Activated T-cell treated with anti-CD3 and anti-CD28 coated beads, Interleukin-2, amount 50 U/mL, for 72 hours (primary cell): ENCODE measurements at places on chromosomes 6 and 20. TPM values are rescaled to one million over a fixed set of nuclear protein-coding genes. Genes with fewer than 3 reads are reported as not detected.

DNA sequence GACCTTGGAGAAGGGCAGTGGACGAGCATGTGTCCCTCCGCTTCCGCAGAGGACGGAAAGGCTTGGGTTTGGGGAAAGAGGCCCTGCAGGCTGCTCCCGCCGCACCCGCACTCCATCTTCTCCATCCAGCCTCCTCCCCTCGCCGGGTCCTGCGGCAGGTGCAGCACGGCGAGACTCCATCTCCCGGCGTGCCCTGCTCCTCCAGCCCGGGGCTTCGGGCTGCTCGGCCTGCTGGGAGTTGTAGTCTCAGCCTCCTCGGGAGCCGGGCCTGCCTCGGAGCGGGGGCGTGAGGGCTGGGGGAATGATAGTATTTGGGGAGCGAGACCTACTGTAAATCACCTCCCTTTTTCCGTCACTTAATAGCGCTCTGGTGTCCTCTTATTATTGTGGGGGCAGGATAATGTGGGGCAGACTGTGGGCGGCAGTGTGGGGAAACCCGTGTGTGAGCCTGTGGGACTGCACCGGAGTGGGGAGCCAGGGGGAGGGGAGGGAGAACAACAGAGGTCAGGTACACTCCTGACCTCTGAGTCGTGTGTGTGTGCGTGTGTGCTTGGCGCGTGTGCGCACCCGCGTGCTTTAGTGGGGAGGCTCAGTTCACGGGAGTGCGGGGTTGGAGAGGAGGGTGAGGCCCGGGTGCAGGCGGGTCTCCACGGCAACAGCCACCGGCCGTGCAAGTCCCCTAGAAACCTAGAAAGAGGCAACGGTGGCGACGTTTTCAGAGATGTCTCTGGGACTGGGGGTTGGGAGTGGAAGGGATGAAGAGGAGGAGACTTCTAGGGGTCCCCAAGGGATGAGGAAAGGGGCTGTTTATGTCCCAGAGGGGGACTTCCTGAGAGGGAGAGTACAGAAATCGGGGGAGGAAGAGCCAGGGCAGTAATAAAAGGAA, 4.1 kb downstream of the TTBK1 start:
- peak overlapping the region; percentile 81 for H3K4me3 ChIP-seq
- peak overlapping the region; percentile 16 for H3K27ac ChIP-seq
- H3K36me3 ChIP-seq: no peaks in the 10 kb centered on the region
- peaks cover 17% of the 10 kb centered on the region for H3K27me3 ChIP-seq
- peak; percentile 86 for DNase-seq

DNA sequence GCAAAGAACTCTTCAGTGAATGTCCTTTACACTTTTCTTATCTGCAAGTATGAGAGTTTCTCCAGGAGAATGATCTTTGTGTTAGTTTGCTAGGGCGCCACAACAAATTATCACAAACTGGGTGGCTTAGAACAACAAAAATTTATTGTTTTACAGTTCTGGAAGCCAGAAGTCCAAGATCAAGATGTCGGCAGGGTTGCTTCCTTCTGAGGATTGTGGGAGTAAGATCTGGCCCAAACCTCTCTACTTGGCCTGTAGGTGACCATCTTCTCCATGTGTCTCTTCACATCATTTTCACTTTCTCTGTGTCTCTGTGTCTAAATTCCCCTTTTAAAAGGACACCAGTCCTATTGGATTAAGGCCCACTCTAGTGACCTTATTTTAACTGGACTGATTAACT, 103.0 kb downstream of the ADTRP start:
- H3K27me3 ChIP-seq: peaks cover 16% of the 10 kb centered on the region
- no peak overlapping the region for H3K27ac ChIP-seq
- no peak for DNase-seq
- no peak overlapping the region for H3K4me3 ChIP-seq
- peaks cover 5% of the 10 kb centered on the region for H3K36me3 ChIP-seq

- H3K4me1 ChIP-seq: peaks cover 27% of the 10 kb centered on the region
- no peak for DNase-seq
- H3K27ac ChIP-seq: no peak overlapping the region
- H3K4me3 ChIP-seq: no peak overlapping the region
These were observed 154.0 kb downstream of the TSHZ2 start for GRCh38 chr20:53126185-53126584.

GRCh38 chr6:117050301-117050700, 173.3 kb downstream of the RFX6 start:
- no peaks in the 10 kb centered on the region for H3K27me3 ChIP-seq
- H3K36me3 ChIP-seq: no peaks in the 10 kb centered on the region
- H3K27ac ChIP-seq: no peak overlapping the region
- no peak for DNase-seq

GRCh38 chr6:35047265-35048011, 93.7 kb downstream of the TCP11 start:
- H3K36me3 ChIP-seq: no peaks in the 10 kb centered on the region
- no peak for DNase-seq
- no peak overlapping the region for H3K27ac ChIP-seq
- peaks cover 13% of the 10 kb centered on the region for H3K4me1 ChIP-seq

DNA sequence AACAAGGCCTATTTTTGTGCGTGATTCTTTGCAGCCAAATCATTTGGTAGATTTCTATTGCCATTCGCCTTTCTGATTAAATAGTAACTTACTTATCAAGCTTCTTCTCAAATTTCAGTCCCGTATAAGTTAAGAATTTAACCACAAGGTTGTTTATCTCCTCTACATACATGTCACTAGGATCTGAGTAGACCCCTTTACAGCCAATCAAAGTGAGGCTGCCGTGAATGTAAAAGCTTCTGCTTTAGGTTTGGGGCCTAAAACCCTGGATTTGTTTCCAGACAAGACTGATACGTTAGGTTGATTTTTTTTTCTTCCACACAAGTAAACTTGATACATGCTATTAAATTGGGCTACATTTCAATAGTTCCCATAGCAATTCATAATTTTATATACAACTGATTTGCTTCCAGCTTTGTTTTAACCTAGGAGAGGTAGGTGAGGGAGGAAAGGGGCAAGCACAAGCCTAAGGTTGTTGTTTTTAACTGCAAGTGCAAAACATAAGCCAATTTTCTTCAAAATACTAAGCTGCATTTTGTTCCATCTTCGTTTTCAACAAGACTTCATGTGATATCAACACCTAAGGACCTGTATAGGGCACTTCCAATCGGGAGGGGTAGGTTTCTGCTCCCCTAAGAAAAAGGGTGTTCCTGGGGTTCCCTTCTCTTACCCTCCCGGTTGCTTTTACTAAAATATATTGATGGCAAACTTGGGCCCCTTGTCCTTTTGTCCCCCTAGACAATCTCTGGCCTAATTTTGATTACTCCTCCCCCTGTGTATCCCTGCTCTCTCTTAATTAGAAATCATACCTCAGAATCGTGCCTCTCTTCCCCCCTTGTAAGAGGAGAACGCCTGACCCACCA, 1.7 kb downstream of the RANBP9 start:
- peak overlapping the region; percentile 92 for H3K27ac ChIP-seq
- H3K27me3 ChIP-seq: no peaks in the 10 kb centered on the region
- H3K4me1 ChIP-seq: peaks cover 53% of the 10 kb centered on the region
- DNase-seq: peak; percentile 21
- peaks cover 8% of the 10 kb centered on the region for H3K36me3 ChIP-seq
- H3K4me3 ChIP-seq: peak overlapping the region; percentile 95

DNA sequence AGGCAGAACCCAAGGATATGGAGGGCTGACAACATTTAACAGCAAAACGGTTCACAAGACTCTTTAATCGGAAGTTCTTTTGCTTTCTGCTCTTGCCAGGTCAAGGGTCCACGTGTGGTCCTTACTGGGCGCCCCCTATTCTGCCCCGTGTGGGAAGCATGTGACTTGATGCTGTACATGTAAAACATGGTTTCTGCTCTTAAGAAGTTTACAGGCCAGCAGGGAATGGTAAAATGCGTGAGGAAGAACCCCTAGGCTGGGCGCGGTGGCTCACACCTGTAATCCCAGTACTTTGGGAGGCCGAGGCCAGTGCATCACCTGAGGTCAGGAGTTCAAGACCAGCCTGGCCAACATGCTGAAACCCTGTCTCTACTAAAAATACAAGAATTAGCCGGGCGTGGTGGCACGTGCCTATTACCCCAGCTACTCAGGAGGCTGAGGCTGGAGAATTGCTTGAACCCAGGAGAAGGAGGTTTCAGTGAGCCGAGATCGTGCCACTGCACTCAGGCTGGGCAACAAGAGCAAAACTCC, 19.3 kb downstream of the ZNF217 start:
- no peaks in the 10 kb centered on the region for H3K27me3 ChIP-seq
- H3K4me3 ChIP-seq: peak overlapping the region; percentile 34
- H3K27ac ChIP-seq: peak overlapping the region; percentile 54
- H3K4me1 ChIP-seq: peaks cover 91% of the 10 kb centered on the region
- DNase-seq: no peak

- no peaks in the 10 kb centered on the region for H3K27me3 ChIP-seq
- peaks cover 13% of the 10 kb centered on the region for H3K4me1 ChIP-seq
- H3K4me3 ChIP-seq: no peak overlapping the region
- no peak overlapping the region for H3K27ac ChIP-seq
These were observed 303.7 kb downstream of the UTRN start for GRCh38 chr6:144588697-144589325.

DNA sequence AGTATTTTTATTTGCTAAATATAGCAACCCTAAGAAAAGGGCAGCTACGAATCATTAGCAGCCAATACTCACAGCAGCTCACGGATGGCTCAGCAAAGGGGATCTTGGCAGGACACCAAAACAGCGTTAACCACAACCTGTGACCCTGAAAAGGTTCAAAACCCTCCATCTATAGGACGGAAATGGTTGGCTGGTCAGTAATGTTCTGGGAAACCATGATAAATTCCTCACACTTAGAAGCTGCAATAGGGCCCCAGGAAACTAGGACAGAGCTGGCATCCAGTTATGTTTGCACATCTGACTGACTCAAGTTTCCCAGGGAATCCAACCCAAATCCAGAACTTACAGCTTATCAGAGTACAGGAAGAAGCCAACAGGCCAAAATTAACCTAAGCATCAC, 30.9 kb upstream of the PTPRT start:
- peaks cover 7% of the 10 kb centered on the region for H3K27me3 ChIP-seq
- H3K4me1 ChIP-seq: no peaks in the 10 kb centered on the region
- no peak overlapping the region for H3K4me3 ChIP-seq
- H3K36me3 ChIP-seq: no peaks in the 10 kb centered on the region
- H3K27ac ChIP-seq: no peak overlapping the region

DNA sequence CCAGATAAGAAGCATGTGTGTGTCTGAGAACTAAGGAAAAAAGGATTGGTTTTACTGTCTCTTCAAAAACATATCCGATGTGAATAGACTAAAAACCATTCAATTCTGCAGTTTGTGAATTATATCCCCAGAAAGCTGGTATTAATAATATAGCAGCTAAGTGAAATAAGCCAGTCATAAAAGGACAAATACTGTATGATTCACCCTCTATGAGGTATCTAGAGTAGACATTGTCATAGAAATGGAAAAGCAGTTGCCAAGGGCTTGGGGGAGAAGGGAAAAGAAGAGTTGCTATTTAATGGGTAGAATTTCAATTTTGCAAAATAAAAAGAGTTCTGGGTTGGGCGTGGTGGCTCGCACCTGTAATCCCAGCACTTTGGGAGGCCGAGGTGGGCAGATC, 137.5 kb downstream of the ATXN1 start:
- H3K4me1 ChIP-seq: peaks cover 25% of the 10 kb centered on the region
- peak overlapping the region; percentile 29 for H3K4me3 ChIP-seq

- H3K4me3 ChIP-seq: peak overlapping the region; percentile 86
- peak; percentile 57 for DNase-seq
- H3K4me1 ChIP-seq: peaks cover 16% of the 10 kb centered on the region
- no peaks in the 10 kb centered on the region for H3K27me3 ChIP-seq
- peak overlapping the region; percentile 64 for H3K27ac ChIP-seq
- no peaks in the 10 kb centered on the region for H3K36me3 ChIP-seq
These were observed 8.3 kb upstream of the AVP start for GRCh38 chr20:3092611-3093379.

GRCh38 chr6:167574431-167575151, 249.7 kb downstream of the TTLL2 start:
- DNase-seq: no peak
- no peak overlapping the region for H3K4me3 ChIP-seq
- no peak overlapping the region for H3K27ac ChIP-seq
- no peaks in the 10 kb centered on the region for H3K4me1 ChIP-seq
- peaks cover 7% of the 10 kb centered on the region for H3K27me3 ChIP-seq
- H3K36me3 ChIP-seq: no peaks in the 10 kb centered on the region

DNA sequence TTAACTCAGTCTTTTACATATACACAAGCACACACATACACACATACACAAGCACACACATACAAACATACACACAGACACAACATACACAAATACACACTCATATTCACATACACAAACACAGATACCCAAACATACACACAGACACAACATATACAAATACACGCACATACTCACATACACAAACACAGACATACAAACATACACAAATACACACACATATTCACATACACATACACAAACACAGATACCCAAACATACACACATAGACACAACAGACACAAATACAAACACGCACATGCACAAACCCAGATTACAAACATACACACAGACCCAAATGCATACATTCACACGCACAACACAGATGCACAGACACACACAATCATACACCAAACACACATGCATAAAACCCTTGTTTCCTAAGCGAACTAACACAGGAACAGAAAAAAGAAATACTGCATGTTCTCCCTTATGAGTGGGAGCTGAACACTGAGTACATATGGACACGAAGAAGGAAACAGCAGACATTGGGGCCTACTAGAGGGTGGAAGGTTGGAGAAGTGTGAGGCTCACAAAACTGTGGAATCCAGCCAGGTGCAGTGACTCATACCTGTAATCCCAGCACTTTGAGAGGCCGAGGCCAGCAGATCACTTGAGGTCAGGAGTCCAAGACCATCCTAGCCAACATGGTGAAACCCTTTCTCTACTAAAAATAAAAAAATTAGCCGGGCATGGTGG, 34.2 kb downstream of the PIM1 start:
- peak overlapping the region; percentile 2 for H3K27ac ChIP-seq
- peaks cover 79% of the 10 kb centered on the region for H3K4me1 ChIP-seq
- H3K4me3 ChIP-seq: no peak overlapping the region
- DNase-seq: no peak

DNA sequence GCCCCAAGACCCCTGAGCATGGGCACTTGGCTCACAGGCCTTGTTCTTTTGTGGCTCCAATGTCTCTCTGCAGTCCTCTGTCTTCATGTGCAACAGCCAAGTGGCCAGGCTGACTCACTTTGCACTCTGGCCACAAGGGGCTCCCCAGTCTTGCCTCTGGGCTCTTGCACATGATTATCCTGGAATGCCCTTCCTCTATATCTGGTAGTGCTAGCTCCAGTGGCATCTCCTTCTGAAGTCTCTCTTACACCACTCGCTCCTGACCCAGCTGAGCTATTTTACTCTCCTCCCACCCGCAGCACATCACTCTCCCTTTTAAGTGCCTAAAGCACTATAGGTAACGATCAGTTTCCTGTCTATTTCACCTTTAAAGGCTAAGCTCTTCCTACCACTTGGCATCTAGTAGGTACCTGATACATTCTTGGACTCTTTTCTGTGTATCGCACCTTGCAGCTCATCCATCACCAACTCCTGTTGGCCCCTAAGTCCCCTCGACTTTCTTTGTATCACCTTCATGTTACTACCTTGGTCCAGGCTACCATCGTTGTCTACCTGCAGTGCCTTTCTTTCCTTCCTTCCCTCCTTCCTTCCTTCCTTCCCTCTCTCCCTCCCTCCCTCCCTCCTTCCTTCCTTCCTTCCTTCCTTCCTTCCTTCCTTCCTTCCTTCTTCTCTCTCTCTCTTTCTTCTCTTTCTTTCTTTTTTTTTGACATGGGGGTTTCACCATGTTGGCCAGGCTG, 211.9 kb upstream of the RNF24 start:
- peaks cover 21% of the 10 kb centered on the region for H3K27me3 ChIP-seq
- no peak overlapping the region for H3K27ac ChIP-seq
- H3K4me1 ChIP-seq: peaks cover 5% of the 10 kb centered on the region
- H3K4me3 ChIP-seq: no peak overlapping the region

The PTCRA gene
- not detected for total RNA-seq

The OLIG3 gene
- 0.41 TPM for total RNA-seq

The CNKSR3 gene
- total RNA-seq: 0.07 TPM

The EFHC1 gene
- total RNA-seq: 4.6 TPM

The CCDC170 gene
- total RNA-seq: not detected

The MOG gene
- not detected for total RNA-seq

The RHAG gene
- not detected for total RNA-seq

The STMND1 gene
- total RNA-seq: not detected

The VNN1 gene
- not detected for total RNA-seq
